ENCODE measurements at places on chromosomes 1 and 21. TPM values are rescaled to one million over a fixed set of nuclear protein-coding genes. Genes with fewer than 3 reads are reported as not detected.
A peak's percentile ranks its signal among the peaks of the same experiment; 100 is the strongest.

GRCh38 chr1:97603218-97603617 is 317.6 kb downstream of the DPYD start:
- no peaks in the 10 kb centered on the region for H3K36me3 ChIP-seq
- no peaks in the 10 kb centered on the region for H3K4me1 ChIP-seq
- no peak for DNase-seq
- H3K27me3 ChIP-seq: no peaks in the 10 kb centered on the region
- no peak overlapping the region for H3K27ac ChIP-seq

Gene C1orf226
- 0.57 TPM for total RNA-seq

GRCh38 chr1:8152731-8153702 is 126.9 kb upstream of the ERRFI1 start:
- no peak overlapping the region for H3K27ac ChIP-seq
- no peak for DNase-seq
- H3K36me3 ChIP-seq: no peaks in the 10 kb centered on the region
- H3K4me3 ChIP-seq: no peak overlapping the region

GRCh38 chr1:228059634-228060457 is 22.7 kb upstream of the ARF1 start:
- H3K36me3 ChIP-seq: no peaks in the 10 kb centered on the region
- no peaks in the 10 kb centered on the region for H3K27me3 ChIP-seq
- H3K4me3 ChIP-seq: no peak overlapping the region
- H3K27ac ChIP-seq: no peak overlapping the region

Gene CTH
- 2.8 TPM for total RNA-seq

DNA sequence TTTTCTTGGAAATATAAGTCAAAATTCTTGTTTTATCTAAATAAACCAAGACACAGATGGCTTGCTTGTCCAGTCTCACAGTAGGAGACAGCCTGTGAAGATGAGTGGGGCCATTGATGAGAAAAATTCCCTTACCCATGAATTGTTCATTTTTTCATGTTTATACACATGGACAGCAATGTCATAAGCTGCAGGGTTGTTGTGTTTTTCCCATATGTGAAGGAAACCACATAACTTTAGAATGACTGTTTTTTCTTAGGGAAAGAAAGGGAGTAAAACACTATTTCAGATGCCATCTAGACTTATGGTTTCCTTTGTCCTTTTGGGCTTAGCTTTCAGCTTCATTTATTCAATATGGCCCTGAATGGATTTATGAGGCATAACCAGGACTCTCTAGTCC is 622.5 kb upstream of the NR5A2 start:
- no peaks in the 10 kb centered on the region for H3K36me3 ChIP-seq
- no peak overlapping the region for H3K4me3 ChIP-seq
- H3K27ac ChIP-seq: no peak overlapping the region
- DNase-seq: no peak
- H3K27me3 ChIP-seq: no peaks in the 10 kb centered on the region
- no peaks in the 10 kb centered on the region for H3K4me1 ChIP-seq

Gene SPRR2E
- total RNA-seq: not detected

Gene KDF1
- total RNA-seq: not detected

DNA sequence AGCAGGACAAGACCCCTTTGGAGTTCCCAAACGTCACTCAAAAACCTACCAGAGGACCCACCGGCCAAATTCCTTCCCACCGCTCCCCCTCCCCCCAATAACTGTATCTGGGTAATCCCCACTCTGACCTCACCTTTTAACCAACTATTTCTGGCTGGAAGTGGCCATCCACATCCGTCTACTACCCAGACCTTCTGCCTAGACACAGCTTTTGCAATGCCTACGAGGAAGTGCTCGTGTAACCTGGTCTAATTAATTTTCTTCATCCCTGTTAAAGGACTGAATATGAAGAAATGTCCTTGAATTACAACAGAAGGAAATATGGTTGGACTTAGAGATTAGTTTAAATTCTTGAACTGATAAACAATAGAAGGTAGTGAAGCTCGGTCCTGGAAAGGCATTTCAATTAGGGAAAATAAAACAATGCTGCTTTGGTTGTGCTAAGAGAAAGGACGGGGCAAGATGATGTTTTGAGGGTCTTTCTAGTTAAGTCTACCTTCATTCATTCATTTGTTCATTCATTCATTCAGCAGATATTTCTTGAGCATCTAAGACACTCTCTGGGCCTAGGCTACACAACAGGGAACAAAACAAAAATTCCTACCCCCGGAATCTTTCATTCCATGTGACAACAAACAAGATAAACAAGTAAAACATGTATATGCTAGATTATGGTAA is 18.8 kb downstream of the AVPR1B start:
- no peak for DNase-seq
- peaks cover 16% of the 10 kb centered on the region for H3K27me3 ChIP-seq
- H3K36me3 ChIP-seq: no peaks in the 10 kb centered on the region

DNA sequence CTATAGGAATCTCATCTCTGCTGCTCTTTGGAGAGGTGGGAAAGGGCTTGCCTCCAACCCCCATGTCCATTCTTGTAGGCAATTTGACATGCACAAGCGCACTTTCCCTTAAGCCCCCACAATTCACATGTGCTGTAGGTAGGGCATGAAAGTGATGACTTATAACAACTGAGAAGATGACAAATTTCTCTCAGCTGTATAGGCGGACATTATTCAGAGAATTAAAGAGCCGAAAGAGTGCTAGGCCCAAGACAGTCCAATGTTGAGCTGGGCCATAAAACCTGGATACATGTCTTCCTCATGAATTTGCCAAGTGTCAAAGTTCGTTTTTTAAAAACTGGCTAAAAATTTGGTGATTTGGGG is 106.3 kb upstream of the LYPLAL1 start:
- no peaks in the 10 kb centered on the region for H3K36me3 ChIP-seq
- H3K4me3 ChIP-seq: no peak overlapping the region
- no peaks in the 10 kb centered on the region for H3K27me3 ChIP-seq

Gene RSPO1
- not detected for total RNA-seq

DNA sequence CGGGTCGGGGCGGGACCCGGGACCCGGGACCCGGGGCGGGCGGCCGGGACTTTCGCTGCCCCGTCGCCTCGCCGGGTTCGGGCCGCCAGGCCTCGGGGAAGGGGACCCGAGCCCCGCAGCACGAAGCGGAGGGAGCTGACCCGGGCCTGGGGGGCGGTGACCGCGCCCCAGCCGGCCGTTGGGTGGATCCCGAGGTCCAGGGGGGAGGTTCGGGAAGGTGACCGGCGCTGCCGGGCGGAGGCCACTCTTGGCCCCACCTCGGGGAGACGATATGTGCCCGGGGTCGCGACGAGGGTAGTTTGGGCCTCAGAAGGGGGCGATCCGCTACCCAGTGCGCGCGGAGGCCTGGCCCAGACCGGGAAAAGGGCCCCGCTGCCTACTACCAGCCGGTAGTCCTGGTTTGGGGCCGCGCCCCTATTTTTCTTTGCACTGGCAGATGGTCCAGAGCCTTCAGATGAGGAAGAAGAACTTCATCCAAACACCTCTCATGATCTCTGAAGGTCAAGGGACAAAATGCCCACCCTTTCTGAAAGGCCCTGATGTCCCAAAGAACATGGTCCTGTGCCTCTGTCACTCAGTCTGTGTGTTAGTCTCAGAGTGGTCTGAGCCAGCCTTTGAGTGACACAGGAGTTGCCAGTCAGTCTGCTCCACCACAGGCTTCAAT is 766 bp downstream of the AGO4 start:
- no peaks in the 10 kb centered on the region for H3K27me3 ChIP-seq
- peak overlapping the region; percentile 26 for H3K27ac ChIP-seq
- peak; percentile 32 for DNase-seq
- H3K4me1 ChIP-seq: no peaks in the 10 kb centered on the region
- H3K4me3 ChIP-seq: peak overlapping the region; percentile 89
- no peaks in the 10 kb centered on the region for H3K36me3 ChIP-seq

Gene C1orf116
- total RNA-seq: not detected

DNA sequence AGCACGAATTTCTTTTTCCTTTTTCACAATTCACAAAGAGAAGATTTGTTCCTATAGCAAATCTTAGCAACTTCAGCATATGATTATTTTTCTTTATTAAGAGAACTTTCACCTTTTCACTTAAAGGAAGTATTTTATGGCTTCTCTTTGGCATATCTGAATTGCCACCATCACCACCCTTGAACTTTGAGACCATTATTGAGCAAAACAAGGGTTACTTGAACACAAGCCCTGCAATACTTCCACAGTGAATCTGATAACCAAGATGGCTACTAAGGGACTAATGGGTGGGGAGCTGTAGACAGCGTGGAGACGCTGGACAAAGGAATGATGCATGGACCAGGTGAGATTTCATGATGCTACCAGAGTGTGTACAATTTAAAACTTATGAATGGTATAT is 815.0 kb downstream of the LRRIQ3 start:
- no peaks in the 10 kb centered on the region for H3K27me3 ChIP-seq
- no peak overlapping the region for H3K27ac ChIP-seq
- no peak for DNase-seq
- no peak overlapping the region for H3K4me3 ChIP-seq
- no peaks in the 10 kb centered on the region for H3K4me1 ChIP-seq

- H3K36me3 ChIP-seq: no peaks in the 10 kb centered on the region
- H3K27me3 ChIP-seq: no peaks in the 10 kb centered on the region
- no peak overlapping the region for H3K27ac ChIP-seq
- DNase-seq: no peak
These were observed 140.2 kb upstream of the TIAM1 start for GRCh38 chr21:31484219-31484618.

Gene DNASE2B
- total RNA-seq: not detected

Data from SJCRH30 (cell line).